ENCODE measurements at places on chromosomes 7 and 10. TPM values are rescaled to one million over a fixed set of nuclear protein-coding genes. Genes with fewer than 3 reads are reported as not detected.

Gene AGAP6
- 8.1 TPM for polyA plus RNA-seq

Gene AKR1B1
- polyA plus RNA-seq = 109 TPM

Gene LEP
- 5.3 TPM for polyA plus RNA-seq

Gene UPK3B
- polyA plus RNA-seq = 11.8 TPM

Gene SGCE
- polyA plus RNA-seq = 85.3 TPM

Gene FKBP9
- 75.1 TPM for polyA plus RNA-seq

Gene TUBAL3
- polyA plus RNA-seq = 0.05 TPM

Gene HYAL4
- not detected for polyA plus RNA-seq

Gene TFPI2
- polyA plus RNA-seq = 5.5 TPM

Gene PLPP4
- 0.52 TPM for polyA plus RNA-seq

Gene KCNMA1
- 107 TPM for polyA plus RNA-seq

Gene TUBB8
- polyA plus RNA-seq = 0.48 TPM

Gene CTBP2
- polyA plus RNA-seq = 49.8 TPM

Gene TMEM229A
- 0.73 TPM for polyA plus RNA-seq

Gene SFXN3
- polyA plus RNA-seq = 34.7 TPM

Gene CLCN1
- 0.05 TPM for polyA plus RNA-seq

Gene CRYGN
- 0.67 TPM for polyA plus RNA-seq

Gene TAS2R41
- polyA plus RNA-seq = not detected

Gene SPAM1
- not detected for polyA plus RNA-seq

Gene PDE6C
- polyA plus RNA-seq = 0.06 TPM

Gene IGFBP1
- 0.04 TPM for polyA plus RNA-seq

Gene LIPJ
- not detected for polyA plus RNA-seq

Gene AKR1D1
- not detected for polyA plus RNA-seq

Gene NEURL1
- polyA plus RNA-seq = 27.8 TPM

Gene HKDC1
- 0.28 TPM for polyA plus RNA-seq

Gene NAT16
- not detected for polyA plus RNA-seq

Gene ZSWIM8
- polyA plus RNA-seq = 110 TPM

Gene SP8
- polyA plus RNA-seq = not detected
